CD4-positive, alpha-beta T cell treated with Interleukin-4 for 1 hour (primary cell): ENCODE measurements at places on chromosomes 5 and 9.

DNA sequence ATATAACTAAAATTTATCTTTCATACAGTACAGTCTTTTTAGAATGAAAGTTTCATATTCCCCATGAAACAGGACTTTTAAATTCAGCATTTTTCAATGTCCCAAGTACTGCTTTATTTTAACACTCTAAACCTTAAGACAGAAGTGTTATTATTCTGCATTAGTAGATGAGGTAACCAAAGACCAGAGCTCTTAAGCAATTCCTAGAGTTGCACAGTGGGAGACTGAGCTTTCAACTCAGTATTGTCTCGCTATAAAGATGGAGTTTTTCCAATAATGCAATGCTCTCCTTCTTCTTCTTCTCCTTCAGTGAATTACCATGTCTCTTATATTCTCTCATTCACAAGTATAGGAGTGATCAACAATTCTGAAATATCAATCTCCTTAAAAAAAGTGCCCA, 479.7 kb downstream of the CETN3 start:
- no peak for DNase-seq

GRCh38 chr9:71793386-71794105, 25.2 kb upstream of the CEMIP2 start:
- DNase-seq = no peak

- DNase-seq = no peak
Measured at GRCh38 chr9:122936464-122936863, 4.4 kb upstream of the RABGAP1 start.

DNA sequence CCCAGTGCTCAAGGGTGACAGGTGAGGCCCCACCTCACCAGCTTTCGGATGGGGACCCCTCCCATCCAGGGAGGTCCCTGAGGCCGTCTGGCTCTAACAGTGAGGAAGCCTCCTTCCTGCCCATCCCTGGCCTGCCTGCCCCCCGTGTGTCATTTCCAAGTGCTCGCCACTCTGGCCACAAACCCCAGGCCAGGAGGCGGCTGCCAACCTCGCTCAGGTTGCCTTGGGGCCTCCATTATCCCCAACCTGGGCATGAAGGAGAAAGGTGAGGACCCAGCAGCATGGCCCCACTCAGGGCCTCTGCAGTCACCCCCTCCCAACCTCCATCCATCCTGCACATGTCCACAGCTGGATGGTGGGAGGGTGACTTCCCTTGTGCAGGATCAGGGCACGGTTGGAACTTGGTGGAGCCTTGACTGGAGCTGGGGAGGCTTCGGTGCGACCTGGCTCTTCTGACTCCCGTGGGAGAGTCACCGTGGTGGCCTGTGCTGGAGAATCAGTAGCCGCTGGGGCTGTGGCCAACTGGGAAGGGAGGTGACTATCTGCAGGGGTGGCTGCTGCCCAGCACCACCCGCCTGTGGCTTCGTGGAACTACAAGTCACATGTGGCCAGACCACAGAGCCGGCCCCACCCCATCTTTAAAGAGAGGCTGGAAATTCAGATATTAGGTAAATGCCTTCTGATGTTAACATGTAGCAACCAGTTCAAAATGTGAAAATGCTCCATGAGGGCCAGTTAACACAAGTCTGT, 37.5 kb upstream of the GFPT2 start:
- DNase-seq = no peak

- no peak for DNase-seq
Measured at GRCh38 chr5:175867587-175868347, 3.6 kb upstream of the CPLX2 start.
